ENCODE measurements at places on chromosomes 11 and 22.

DNA sequence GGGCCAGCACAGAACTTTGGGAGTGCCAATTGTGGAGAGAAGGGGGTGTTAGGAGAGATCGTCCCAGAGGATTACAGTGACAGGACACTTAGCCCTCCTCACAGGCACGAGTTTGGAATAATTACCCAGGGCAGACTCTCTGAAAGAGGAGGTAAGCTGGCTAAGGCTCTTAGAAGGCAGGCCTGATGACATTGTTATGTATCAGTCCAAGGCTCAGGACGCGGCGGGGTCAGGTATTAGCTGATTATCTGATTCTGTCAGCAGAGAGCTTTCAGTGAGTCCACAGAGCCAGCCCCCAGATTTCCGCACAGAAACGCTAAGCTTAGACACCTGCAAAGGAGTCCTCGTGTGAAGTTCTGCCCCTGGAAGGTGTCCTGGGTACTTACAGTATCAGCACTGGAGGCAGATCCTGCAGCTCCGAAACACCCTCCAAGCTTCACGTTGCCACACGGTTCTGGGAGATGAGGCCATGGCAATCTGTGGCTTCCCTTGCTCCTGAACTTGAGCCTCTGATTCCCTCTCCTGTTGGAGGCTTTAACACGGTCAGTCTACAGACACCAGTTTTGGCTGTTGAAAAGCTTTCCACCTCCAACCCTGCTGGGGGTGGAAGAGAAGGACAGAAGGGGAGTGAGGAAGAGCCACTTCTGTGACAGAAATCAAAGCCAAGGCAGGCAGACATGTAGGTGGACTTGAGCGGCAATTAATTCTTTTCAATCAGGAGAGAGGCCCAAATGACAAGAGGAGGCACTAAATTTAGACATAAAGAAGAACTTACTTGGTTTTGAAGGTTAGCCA is 123.6 kb upstream of the CADM1 start:
- H3K36me3 ChIP-seq, result no peaks in the 10 kb centered on the region
- H3K4me3 ChIP-seq, result no peak overlapping the region
- DNase-seq, result no peak
- no peaks in the 10 kb centered on the region for H3K4me1 ChIP-seq
- H3K27ac ChIP-seq, result no peak overlapping the region

GRCh38 chr11:11036848-11037732 is 179.2 kb upstream of the ZBED5 start:
- H3K4me1 ChIP-seq, result no peaks in the 10 kb centered on the region
- peaks cover 2% of the 10 kb centered on the region for H3K27me3 ChIP-seq
- no peak overlapping the region for H3K4me3 ChIP-seq
- no peaks in the 10 kb centered on the region for H3K36me3 ChIP-seq
- DNase-seq, result peak; percentile 8

DNA sequence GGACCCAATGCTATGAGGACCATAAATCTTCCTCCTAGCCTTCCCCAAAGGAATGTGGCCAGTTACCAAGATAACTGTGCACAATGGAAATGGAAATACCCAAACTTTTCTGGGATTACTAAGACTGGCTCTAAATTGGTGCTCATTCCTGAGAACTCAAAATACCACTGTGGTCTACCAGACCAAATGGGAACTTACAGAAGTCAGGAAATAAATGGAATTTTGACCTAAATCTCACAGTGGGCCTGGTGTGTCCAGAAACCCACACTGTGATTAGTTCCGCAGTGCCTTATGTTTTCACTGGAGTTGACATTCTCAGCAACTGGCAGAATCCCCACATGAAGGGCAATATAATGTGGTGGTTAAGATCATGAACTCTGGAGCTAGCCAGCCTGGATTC is 99.4 kb upstream of the ZC3H12C start:
- H3K4me1 ChIP-seq, result no peaks in the 10 kb centered on the region
- DNase-seq, result no peak
- no peak overlapping the region for H3K27ac ChIP-seq
- no peak overlapping the region for H3K4me3 ChIP-seq

- H3K27ac ChIP-seq, result peak overlapping the region; percentile 92
Observed at GRCh38 chr11:94494126-94494680, 419 bp downstream of the ANKRD49 start.

GRCh38 chr11:57597461-57597915 is at the start of gene SERPING1:
TSS of gene SERPING1 (plus strand) at chr11:57597685. CDS start at chr11:57598271, 586 bp downstream.
- no peaks in the 10 kb centered on the region for H3K4me1 ChIP-seq
- no peak within 1 kb of the TSS for H3K4me3 ChIP-seq
- no peak within 1 kb of the TSS for H3K27ac ChIP-seq
- no peaks in the 10 kb centered on the region for H3K36me3 ChIP-seq
- peaks cover 30% of the 10 kb centered on the region for H3K27me3 ChIP-seq

DNA sequence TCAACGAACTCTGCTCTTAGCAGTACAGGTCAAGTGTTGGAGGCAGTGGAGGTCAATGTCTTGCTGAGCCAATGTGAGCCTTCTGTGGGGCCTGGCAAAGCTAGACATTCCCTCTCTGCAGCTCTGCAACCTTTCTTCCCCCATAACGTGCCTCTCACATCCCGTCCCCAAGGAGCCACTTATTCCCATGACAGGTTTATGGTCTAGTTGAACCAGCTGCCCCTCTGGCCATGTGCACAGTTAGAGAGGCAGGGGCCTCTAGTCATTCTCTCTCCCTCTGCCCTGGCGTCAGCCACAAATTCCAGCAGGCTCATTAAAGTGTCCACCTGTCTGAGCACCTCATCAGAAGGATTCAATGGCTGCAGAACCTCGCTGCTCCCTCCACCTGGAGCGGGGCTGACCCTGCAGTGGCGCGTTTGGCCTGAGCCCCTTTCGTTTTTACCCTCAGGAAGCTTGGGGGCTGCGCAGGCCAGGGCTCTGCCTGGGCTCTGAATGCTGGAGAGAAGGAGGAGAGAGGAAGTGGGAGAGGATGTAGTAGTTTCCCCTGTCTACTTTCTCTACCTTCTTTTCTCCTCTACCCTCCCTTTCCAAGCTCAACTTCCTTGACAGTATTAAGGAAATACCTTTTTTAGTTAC is 302.1 kb upstream of the B3GAT1 start:
- H3K4me3 ChIP-seq, result no peak overlapping the region
- no peaks in the 10 kb centered on the region for H3K4me1 ChIP-seq
- H3K27me3 ChIP-seq, result peaks cover 7% of the 10 kb centered on the region
